ENCODE measurements at places on chromosomes 7 and 10. TPM values are rescaled to one million over a fixed set of nuclear protein-coding genes. Genes with fewer than 3 reads are reported as not detected.

C10orf62 gene
- total RNA-seq, result not detected

CFAP69 gene
- 0.58 TPM for total RNA-seq

GJC3 gene
- total RNA-seq, result 0.61 TPM

RRP12 gene
- 18.2 TPM for total RNA-seq

CPN1 gene
- total RNA-seq, result not detected

SEMA3D gene
- not detected for total RNA-seq

RBM20 gene
- total RNA-seq, result not detected

BNIP3 gene
- 29.8 TPM for total RNA-seq

DNA sequence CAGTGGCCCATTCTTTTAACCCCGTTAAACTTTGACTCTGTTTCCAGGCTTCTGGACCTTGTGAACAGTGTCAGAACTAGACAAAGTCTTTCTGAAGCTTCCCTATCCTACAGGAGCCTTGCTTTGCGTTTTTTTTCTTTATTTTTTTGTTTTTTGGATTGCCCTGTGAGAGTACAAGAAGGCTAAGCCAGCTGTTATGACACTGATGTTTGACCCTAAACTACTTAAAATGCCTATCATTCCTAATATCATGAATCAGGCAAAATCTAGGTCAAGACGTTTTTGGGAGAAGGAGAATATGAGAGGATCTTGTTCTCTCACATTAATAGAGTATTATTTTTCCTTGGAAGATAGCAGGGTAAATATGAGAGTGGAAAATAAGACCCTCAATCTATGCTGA is 79.8 kb downstream of the EPDR1 start:
- no peaks in the 10 kb centered on the region for H3K4me1 ChIP-seq
- H3K4me3 ChIP-seq, result no peak overlapping the region
- H3K36me3 ChIP-seq, result no peaks in the 10 kb centered on the region
- no peaks in the 10 kb centered on the region for H3K27me3 ChIP-seq

- H3K27ac ChIP-seq, result no peak overlapping the region
- H3K27me3 ChIP-seq, result no peaks in the 10 kb centered on the region
These were observed 9.9 kb downstream of the NYAP1 start for GRCh38 chr7:100493476-100494264.

DNA sequence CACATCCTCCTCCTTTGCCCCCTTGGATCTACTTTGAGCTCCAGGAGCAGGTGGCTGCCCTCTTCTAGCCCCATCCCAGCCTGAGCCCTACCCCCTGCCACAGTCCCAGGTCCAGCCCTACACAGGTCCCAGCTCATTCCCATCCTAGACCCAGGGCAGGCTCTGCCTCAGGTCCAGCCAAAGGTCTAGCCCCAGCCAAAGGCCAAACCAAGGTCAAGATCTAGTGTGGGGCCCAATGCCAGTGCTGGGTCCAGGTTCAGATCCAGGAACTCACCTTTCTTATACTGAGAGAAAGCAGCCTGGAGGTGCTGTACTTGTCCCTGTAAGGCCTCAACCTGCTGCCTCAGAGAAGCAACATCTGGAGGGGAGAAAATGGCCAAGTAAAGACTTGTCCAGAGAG is 8.5 kb downstream of the SFTPD start:
- no peaks in the 10 kb centered on the region for H3K36me3 ChIP-seq
- no peaks in the 10 kb centered on the region for H3K4me1 ChIP-seq
- H3K4me3 ChIP-seq, result no peak overlapping the region
- no peak for DNase-seq
- no peaks in the 10 kb centered on the region for H3K27me3 ChIP-seq
- H3K27ac ChIP-seq, result no peak overlapping the region

DNA sequence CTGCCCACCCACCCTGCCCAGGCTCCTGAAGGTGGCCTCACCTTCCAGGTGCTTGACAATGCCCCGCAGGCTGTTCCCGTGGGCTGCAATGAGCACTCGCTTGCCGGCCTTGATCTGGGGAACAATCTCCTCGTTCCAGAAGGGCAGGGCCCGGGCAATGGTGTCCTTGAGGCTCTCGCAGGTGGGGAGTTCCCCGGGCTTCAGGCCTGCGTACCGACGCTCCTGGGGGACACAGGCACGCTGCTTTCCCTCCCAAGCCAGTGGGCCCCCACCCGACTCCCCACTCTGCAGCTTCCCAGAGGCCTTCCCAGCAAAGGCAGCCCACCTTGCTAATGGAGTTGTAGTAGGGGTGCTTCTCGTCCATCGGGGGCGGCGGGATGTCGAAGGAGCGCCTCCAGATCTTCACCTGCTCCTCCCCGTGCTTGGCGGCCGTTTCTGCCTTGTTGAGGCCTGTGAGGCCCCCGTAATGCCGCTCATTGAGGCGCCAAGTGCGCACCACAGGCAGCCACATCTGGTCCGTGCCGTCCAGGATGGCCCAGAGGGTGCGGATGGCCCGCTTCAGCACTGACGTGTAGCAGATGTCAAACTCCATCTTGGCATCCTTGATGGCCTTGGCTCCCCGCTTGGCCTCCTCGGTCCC is 456 bp downstream of the PGAM2 start:
- no peak overlapping the region for H3K4me3 ChIP-seq
- peaks cover 15% of the 10 kb centered on the region for H3K36me3 ChIP-seq
- no peaks in the 10 kb centered on the region for H3K27me3 ChIP-seq
- no peak overlapping the region for H3K27ac ChIP-seq
- H3K4me1 ChIP-seq, result peaks cover 20% of the 10 kb centered on the region

DNA sequence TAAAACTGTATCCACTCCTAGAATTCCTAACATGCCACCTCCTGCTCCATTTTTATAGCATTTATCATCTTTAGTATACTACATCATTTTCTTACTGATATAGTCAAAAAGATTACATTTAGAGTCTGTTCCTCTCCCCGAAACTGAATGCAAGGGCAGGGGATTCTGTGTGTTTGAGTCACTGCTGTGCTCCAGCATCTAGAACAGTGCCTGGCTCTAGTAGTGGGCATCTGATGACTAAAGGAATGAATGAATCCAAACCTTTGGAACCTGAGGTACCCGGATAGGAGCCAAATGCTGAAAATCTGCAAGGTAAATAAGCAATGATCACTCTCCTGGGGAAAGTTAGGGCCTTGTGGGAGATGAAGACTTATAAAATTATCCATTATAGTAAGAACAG is 18.9 kb downstream of the GOT1 start:
- H3K27ac ChIP-seq, result no peak overlapping the region
- H3K36me3 ChIP-seq, result peaks cover 5% of the 10 kb centered on the region
- no peaks in the 10 kb centered on the region for H3K4me1 ChIP-seq
- DNase-seq, result no peak
- H3K4me3 ChIP-seq, result no peak overlapping the region
- no peaks in the 10 kb centered on the region for H3K27me3 ChIP-seq

GRCh38 chr10:117237401-117237991 is 3.4 kb upstream of the SLC18A2 start:
- H3K4me1 ChIP-seq, result no peaks in the 10 kb centered on the region
- no peak for DNase-seq
- H3K27me3 ChIP-seq, result no peaks in the 10 kb centered on the region
- H3K4me3 ChIP-seq, result no peak overlapping the region

DNA sequence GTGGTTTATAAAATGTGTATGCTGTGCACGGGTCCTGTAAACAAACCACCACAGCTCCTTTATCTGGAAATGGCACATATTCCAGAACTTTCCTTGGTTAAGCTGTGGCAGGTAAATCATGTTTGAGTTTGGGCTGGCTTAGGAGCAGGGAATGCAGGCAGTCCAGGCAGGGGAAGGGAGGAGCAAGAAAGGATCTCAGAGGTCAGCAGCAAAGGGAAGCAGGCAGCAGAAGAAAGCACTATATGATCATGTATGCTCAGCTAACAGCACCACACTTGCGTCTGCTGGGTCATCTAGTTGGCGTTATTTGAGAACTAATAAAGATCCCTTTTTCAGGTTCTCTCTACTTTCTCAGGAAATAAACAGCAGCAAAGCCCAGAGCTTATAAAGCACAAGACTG is 7.8 kb downstream of the ICA1 start:
- H3K4me3 ChIP-seq, result no peak overlapping the region
- DNase-seq, result no peak
- H3K36me3 ChIP-seq, result no peaks in the 10 kb centered on the region
- H3K4me1 ChIP-seq, result no peaks in the 10 kb centered on the region
- no peak overlapping the region for H3K27ac ChIP-seq

DNA sequence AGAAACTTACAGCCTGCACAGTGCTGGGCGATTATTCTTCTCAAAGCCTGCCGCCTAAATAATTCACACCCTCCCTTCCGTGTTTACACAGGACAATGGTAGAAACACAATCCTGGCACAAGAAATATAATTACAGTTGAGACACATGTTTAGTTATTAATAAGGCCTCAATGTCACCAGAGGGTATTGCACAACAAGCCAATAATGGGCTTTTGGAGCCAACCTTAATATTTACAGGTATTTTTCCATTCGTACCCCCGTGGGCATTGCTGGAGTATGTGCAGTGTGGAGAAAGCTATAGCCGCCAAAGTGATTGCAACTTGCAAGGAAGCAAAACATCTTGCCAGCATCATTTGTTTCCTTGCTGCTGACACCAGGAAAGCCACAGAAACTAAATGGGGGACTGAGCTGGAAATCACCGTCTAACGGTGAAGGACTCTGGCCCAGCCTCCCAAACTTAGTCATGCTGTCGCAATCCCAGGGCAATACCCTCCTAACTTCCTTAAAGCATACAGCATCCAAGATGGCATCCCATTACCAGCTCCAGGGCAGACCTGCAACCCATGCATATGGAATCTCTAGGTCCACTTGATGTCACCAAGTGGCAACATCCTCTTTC is 8.6 kb downstream of the CALN1 start:
- no peak for DNase-seq
- H3K27ac ChIP-seq, result no peak overlapping the region
- no peak overlapping the region for H3K4me3 ChIP-seq
- H3K4me1 ChIP-seq, result no peaks in the 10 kb centered on the region
- H3K36me3 ChIP-seq, result no peaks in the 10 kb centered on the region
- no peaks in the 10 kb centered on the region for H3K27me3 ChIP-seq

DNA sequence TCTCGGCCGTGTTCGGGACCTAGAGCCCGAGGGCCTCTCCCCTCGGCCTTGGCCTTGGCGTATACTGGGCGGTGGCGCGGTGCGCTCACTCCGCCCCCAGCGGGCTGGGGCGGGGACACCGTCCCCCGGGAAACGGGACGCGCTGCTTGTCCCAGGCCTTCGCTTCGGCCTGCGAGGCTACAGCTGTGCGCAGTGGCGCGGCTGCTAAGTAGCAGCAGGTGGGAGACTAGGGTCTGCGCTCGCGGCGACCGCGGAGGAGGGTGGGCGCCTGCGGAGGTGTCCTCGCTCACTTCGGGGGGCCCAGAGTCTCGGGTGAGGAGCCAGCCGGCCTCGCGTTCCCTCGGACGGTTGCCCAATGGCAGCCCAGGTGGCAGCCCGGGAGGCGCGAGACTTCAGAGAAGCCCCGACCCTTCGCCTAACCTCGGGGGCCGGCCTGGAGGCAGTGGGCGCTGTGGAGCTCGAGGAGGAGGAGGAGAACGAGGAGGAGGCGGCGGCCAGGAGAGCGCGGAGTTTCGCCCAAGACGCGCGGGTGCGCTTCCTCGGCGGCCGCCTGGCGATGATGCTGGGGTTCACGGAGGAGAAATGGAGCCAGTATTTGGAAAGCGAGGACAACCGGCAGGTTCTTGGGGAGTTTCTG is at the start of gene DNAH11:
TSS of gene DNAH11 (plus strand) at position 149 of the 637 bp plus-strand sequence. CDS start at position 356, 207 bp downstream.
- H3K4me1 ChIP-seq, result peaks cover 10% of the 10 kb centered on the region
- H3K36me3 ChIP-seq, result no peaks in the 10 kb centered on the region
- peaks cover 18% of the 10 kb centered on the region for H3K27me3 ChIP-seq
- no peak for DNase-seq
- H3K4me3 ChIP-seq, result no peak within 1 kb of the TSS

- H3K36me3 ChIP-seq, result no peaks in the 10 kb centered on the region
- peaks cover 11% of the 10 kb centered on the region for H3K27me3 ChIP-seq
- peak overlapping the region; percentile 28 for H3K4me3 ChIP-seq
- DNase-seq, result no peak
- no peaks in the 10 kb centered on the region for H3K4me1 ChIP-seq
These were observed 1.5 kb downstream of the CTBP2 start for GRCh38 chr10:125158601-125159485.

DNA sequence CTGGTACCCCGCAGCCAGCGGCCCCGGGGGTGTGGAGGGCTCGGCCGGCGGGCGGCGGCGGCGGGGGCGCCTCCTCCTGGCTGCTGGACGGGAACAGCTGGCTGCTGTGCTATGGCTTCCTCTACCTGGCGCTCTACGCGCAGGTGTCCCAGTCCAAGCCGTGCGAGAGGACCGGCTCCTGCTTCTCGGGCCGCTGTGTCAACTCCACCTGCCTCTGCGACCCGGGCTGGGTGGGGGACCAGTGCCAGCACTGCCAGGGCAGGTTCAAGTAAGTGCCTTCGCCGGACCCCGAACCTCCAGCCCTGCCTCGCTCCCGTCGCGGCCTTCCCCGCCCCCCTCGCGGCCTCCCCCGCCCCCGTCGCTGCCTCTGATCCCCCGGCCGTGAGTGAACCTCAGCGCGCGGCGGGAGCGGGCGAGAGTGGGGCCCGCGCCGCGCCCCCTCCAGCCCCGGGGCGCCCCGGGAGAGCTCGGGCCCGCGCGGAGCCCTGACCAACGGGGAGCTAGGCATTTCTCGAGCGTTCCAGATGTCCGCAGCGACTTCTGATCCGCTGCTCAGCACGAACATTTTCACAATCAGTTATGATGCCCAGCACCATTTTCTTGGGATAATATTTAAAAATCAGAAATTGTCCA is 727 bp downstream of the ATRNL1 start:
- no peaks in the 10 kb centered on the region for H3K36me3 ChIP-seq
- no peaks in the 10 kb centered on the region for H3K4me1 ChIP-seq

- no peaks in the 10 kb centered on the region for H3K36me3 ChIP-seq
- H3K27ac ChIP-seq, result no peak overlapping the region
- no peak for DNase-seq
- no peak overlapping the region for H3K4me3 ChIP-seq
- H3K27me3 ChIP-seq, result no peaks in the 10 kb centered on the region
These were observed 47.6 kb upstream of the PPP1R3C start for GRCh38 chr10:91680487-91680886.

DNA sequence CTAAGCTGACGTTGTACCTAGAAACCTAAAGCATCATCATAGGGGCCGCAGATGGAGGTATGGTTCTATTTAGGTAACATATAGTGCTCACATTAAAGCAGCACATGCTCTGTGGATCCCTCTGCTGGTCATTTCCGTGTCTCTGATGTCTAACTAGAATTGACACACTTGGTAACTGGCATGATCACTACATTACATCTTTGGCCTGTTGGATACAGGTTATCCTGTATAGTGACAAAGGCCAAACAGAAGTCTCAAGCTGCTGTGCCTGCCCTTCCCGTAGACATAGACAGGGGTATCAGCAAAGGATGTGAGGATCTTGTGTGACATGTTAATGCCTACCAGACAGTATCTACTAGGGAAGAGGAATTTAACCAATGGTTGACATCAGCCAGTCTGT is 51.2 kb downstream of the KIF5B start:
- H3K36me3 ChIP-seq, result peaks cover under 1% of the 10 kb centered on the region
- H3K4me1 ChIP-seq, result no peaks in the 10 kb centered on the region
- H3K27ac ChIP-seq, result no peak overlapping the region
- no peak overlapping the region for H3K4me3 ChIP-seq
- DNase-seq, result peak; percentile 28

- no peak overlapping the region for H3K4me3 ChIP-seq
- no peaks in the 10 kb centered on the region for H3K36me3 ChIP-seq
- H3K27ac ChIP-seq, result no peak overlapping the region
- no peak for DNase-seq
- H3K27me3 ChIP-seq, result no peaks in the 10 kb centered on the region
These were observed 142.2 kb downstream of the TRIL start for GRCh38 chr7:28815928-28816373.

Measured in CD4-positive, alpha-beta memory T cell (primary cell).